SK-MEL-5 (cell line): ENCODE measurements at places on chromosomes 2 and 18. TPM values are rescaled to one million over a fixed set of nuclear protein-coding genes. Genes with fewer than 3 reads are reported as not detected.

CRYBA2 gene
- not detected in 2 replicates for total RNA-seq

IFIH1 gene
- 3.6 and 4.2 TPM in 2 replicates for total RNA-seq

DOK6 gene
- total RNA-seq = 0.24 and 2.4 TPM in 2 replicates

MTCL1 gene
- total RNA-seq = 3.8 and 6.6 TPM in 2 replicates

PECR gene
- 28.5 and 33.1 TPM in 2 replicates for total RNA-seq

CFAP53 gene
- 0.11 and 0.35 TPM in 2 replicates for total RNA-seq
